ENCODE measurements at places on chromosomes 3 and 15.

DNA sequence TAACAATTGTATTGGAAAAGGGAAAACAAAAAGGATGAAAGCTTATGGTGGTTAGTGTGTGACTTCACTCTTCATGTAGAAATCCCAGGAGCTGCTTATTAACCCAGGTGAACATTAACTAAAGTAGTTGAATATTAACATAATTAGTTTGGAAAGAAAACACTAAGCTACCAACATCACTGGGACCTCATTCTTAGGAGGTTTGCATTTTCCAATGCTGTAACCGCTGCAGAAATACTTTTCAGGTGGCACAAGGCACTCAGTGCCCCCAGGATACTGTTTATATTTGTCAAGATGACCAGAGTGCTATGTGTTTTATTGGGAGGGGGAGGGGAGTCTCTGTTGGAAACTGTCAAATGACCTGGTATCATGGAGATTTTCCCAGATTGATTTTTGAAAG, 25.9 kb upstream of the VILL start:
- DNase-seq = no peak

- DNase-seq = no peak
These were observed 179.1 kb downstream of the WDR72 start for GRCh38 chr15:53580366-53580765.

DNA sequence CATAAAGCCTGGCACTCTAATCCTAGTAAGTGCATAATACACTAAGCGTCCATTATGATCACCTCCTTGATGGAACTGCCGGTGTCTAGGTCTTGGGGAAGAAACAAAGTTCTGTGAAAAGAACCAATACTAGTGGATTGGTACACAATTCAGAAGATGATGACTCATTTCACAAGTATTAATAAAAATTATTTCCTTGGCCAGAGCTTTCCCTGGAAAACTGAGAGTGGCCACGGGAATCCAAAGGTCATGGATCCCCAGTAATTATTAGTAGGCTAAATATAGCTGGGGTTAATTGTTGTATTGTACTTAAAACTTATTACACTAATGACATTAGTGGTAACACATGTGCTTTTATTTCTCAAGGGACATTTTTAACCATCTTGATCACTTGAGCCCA, 808.0 kb upstream of the NR2F2 start:
- DNase-seq = no peak

DNA sequence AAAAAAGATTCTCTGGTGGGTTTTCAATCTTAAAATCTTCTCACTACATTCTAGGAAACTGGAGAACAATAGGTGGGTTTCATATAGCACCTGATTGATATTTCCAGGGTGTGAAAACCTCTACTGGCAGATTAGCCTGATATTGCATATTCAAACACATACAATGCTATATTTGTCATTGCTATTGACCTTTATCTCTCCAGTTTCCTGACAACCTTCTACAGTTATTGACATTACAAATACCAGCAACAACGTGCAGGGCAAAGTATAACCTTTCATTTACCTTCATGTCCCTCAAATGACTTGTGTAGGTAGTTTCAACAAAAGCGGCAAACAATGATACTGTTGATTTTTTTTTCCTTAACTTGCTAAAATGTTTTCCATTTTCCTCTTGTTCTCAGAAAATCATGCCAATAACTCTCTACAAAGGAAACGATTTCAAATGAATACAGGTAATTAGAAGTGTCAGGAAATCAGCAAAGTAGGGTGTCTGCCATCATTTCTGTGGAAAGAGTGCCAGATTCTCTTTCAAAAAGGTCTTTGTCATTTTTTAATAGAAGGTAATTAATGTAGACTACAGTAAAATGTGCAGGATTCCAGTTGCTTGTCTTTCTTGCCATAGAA, 72.6 kb upstream of the CDIN1 start:
- DNase-seq = no peak

DNA sequence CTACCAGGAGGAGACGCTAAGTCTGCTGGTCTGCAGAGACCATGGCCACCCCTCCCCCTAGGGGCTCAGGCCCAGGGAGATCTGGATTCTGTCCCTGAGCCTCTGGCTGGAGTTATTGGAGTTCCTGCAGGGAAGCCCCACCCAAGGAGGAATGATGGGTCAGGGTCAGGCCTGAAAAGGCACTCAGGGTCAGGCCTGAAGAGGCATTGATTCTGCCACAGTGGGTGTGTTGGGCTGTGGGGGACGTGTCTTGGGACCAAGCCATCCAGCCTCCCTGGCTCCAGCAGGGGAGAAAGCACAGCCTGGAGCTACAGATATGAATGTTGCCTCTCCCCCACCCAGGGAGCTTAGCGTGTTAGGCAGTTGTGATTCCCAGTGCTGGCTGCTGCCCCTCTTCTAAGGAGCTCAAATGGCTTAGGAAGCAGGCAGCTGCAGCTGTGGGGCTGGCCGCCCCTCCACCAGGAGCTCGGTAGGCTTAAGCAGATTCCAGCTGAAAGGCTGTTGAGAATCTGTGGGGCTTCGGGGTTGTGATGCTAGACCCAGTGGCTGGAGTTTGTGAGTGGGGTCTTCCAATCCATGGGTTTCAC, 176.7 kb downstream of the CHL1 start:
- no peak for DNase-seq

- no peak for DNase-seq
These were observed 61.7 kb downstream of the ALDH1A2 start for GRCh38 chr15:58003810-58004209.
